ENCODE measurements at places on chromosomes 11 and 22.

- no peak for DNase-seq
Measured at GRCh38 chr11:16779436-16779835, 41.0 kb downstream of the C11orf58 start.

GRCh38 chr11:12331239-12331874 is 46.0 kb upstream of the PARVA start:
- peak; percentile 30 for DNase-seq

DNA sequence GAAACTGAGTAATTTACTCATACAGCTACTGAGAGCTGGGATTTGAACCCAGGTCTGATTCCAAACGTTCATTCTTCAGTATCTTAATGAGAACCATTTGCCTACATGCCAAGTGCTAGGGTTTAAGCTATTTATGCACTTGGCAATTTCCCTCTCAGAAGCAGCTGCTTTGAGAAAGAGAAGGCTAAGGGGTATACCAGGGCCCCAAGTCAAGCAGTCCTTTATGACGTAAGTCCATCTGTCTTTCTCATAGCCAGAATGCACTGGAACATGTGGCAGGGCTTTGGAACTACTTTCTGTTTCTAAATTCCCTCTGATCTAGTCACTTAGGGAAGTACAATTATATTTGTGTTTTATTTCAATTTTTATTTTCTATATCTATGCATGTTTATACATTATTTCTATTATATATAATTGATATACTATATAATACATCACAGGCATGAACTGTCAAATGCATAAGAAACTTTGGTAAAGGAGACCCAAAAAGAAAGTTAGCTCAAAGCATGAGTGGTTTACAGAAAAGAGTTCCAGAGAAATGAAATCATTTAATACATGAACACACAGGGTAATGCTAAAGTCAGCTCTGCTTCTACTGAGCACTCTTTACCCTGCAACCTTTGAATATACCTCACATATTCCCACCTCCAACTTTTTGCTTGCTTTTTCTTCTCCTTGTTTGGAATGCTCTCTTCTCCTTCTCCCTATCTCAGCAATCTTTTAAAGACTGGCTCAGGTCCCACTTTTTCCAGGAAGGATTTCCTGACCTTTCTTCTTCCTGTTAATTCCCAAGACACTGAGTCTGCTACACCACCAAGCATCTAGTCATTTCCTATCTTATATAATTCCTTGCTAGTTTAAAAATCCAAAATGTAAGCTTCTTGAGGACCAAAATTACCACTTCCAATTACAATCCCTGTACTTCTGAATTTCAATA is 80.5 kb upstream of the GDPD4 start:
- DNase-seq, result no peak

GRCh38 chr11:17798253-17798652 is 63.7 kb downstream of the KCNC1 start:
- no peak for DNase-seq

DNA sequence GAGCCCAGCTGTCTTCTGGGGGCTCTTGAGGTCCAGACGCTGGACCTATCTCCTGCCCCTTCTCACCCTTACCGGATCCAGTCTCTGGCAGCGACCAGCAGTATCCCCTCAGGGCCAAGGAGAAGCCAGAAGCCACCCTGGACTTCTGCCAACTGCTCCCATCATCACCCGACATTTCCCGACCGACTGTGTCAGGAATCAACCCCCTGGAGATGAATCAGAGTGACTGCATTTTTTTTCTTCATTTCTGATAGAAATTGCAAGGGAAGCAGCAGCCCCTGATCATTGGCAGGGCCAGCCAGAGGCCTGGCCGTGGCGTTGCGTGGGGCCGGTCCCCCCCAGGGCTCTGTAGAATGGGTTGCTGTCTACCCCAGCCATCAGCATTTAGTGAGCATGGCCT is 5.2 kb upstream of the LIF start:
- no peak for DNase-seq

- no peak for DNase-seq
Measured at GRCh38 chr11:7648264-7648663, 25.0 kb downstream of the CYB5R2 start.

DNA sequence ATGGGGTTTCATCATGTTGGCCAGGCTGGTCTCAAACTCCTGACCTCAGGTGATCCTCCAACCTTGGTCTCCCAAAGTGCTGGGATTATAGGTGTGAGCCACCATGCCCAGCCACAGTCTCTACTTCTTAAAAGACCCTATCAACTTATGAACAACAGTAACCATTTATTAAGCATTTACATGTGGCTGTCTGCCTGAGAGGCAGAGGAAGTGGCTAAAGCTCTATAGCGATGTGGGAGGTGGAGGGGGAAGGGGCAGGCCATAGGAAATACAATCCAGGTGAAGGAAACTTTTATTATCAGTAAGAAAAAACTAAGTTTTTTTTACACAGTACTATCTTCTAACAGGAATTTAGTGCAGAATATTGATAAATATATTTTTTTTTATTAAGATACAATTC is 87.8 kb upstream of the PHOX2A start:
- DNase-seq, result no peak

DNA sequence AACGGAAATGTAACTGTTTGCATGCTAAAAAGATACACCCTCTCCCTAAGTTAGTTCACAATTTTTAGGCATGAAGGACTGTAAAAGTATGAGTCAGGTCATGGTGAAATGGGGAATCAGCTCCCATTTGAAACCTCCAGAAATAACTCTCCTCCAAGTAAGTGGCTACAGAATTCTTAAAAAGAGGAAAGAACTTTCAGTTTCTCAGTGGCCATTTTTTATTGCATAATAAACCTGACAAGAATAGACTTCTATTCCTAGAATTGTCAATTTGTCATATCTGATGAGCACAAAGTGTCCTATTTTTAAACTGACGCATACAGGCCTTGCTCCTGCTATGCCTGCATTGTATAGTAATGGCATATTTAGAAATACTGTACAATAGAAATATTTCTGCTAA is 612.2 kb downstream of the CNTN5 start:
- no peak for DNase-seq

- DNase-seq, result no peak
Measured at GRCh38 chr11:26993965-26994457, at the start of gene FIBIN. Gene FIBIN, plus strand, starts transcription at chr11:26994112. Its CDS starts 415 bp downstream, at chr11:26994527.

DNA sequence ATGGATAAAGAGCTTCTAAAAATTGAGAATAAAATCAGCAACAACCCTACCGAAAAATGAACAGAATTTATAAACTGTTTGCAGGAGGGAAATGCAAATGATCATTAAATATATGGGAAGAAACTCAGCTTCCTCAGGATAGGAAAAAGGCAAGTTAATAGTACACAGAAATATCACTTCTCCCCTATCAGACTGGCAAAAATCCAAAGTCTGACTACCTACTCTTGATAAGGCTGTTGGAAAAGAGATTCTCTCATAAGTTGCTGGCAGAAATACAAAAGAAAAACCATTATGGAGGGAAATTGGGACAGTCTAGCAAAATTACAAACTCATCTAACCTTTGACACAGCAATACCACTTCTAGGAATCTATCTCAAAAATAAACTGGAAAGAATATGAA is 100.9 kb upstream of the LDLRAD3 start:
- no peak for DNase-seq

GRCh38 chr22:36234919-36235318 is 4.4 kb downstream of the APOL2 start:
- no peak for DNase-seq

DNA sequence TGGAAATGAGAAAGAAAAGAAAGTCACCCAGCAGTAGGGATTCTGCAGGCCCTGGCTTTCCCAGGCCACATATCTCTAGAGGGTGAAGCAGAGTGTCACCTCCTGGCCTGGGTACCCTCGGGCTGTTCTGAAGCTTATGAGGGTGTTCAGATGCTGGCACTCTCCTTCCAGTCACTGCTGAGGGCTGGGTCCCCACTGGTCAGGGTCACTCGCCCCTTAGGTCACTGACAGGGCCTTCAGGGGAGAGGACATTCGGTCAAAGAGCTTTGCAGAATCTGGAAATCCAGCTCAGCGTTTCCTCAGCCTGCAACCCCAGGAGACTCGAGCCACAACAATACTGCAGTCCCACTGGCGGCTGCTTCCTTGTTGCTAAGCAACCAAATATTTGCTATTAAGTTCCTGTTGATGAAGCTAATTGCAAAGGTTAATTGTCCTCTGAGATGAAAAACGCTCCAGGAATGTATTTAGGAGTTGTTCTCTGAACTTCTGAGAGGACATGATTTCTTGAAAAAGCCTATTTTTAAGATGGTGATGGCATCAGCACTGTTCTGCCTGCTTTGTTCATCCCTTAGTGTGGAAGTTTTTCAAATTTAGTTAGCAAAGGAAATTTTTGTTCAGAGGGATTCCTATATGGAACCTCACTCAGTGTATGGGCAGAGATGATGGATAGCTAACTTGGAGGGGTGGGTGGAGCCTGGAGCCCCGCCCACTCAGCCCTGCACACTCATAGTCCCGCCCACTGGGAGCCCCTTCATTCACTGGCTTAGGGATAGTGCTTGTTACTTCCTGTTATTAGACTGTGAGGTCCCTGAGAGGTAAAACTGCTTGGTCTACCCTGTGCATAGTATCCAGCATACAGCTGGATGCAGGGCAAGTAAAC is 109.2 kb downstream of the CSNK2A3 start:
- peak; percentile 1 for DNase-seq

DNA sequence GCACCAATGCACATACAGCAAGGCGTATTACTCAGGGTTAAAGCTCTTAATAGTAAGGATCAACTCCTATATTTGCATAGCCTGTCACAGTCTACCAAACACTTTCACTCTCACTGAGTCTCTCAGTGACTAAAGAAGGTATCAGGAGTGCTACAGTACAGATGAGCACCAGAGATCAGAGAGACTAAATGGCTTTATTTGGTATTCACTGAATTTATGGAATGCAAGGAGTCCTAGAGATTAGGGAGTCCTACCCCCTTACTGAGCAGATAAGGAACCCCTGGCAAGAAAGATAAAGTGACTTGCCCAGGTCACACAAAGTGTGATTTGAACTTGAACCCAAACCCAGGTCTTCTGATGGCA is 396.4 kb upstream of the CCDC90B start:
- DNase-seq, result no peak

GRCh38 chr22:38773363-38773946 is 17.7 kb upstream of the SUN2 start:
- no peak for DNase-seq

DNA sequence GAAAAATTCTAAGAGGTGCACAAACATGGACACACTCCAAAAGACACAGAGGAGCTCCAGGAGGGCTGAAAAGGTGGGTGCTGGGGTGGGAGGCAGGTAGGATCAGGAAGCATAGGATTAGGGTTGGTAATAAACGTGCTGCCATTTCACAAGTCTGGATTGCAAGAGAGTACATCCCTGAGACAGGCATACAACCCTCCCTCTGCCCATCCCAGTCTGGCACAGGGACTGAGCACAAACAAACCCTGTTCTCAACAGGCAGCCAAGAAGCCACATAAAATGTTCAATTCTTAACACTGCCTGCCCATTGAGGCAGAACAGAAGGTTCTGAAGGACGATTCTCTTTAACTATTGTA is 18.5 kb downstream of the SLC35F2 start:
- no peak for DNase-seq

DNA sequence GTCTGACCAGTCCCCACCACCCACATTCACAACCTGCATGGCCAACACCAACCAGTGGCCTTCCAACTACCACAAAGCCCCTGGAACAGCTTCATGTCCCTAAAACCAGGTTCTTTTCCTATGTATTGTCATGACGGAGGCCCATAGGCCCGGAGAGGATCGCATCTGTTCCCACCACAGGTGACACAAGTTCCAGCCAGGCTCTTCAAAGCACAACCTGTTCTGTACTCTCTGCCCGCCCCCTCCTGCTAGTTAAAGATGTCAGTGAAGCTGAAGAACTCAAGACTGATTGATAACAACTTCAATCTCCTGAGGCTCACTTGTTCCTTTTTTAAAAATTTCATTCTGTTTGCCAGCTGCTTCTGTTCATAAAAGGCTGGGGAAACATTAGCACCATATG is 121.1 kb upstream of the GUCY1A2 start:
- no peak for DNase-seq

DNA sequence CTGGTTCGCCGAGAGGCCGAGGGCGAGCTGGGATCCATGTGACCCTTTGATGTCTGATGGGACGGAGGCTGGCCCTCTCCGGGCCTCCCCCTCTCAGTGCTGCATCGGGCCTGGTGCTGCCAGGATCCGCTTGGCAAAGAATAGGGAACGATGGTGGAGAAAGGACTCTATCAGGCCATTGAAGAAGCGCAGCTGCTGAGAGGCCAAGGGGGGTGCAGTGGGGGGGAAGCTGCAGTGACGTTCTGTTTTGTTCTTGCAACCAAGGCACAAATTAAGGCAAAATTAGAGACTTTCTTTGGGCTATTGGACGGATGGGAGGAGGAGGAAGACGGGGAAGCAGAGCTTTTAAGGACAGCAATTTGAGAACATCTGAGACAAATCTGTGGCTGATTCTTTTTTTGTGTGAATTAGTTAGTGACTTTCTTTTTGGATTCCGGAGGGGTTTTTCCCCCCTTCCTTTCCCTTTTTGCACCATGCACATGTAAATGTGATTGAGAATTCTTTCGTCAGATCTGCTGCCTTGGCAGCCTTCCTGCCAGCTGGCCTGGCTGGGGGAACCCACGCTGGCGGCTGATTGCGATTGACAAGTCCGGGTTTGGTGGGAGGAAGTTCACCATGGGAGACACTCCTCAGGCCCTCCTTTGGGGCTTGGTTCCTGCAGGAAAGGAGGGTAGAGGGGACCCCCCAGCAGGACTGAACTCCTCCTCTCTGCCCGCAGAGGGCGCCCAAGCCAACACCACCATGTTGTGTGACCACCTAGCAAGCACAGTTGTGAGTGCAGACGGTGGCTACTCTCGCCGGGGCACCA is 214.6 kb downstream of the NTM start:
- no peak for DNase-seq

- no peak for DNase-seq
Measured at GRCh38 chr11:23856654-23857053, 640.2 kb upstream of the LUZP2 start.

GRCh38 chr11:134862587-134863195 is 450.6 kb upstream of the B3GAT1 start:
- DNase-seq, result no peak

GRCh38 chr11:128210148-128210940 is 377.0 kb downstream of the ETS1 start:
- no peak for DNase-seq

DNA sequence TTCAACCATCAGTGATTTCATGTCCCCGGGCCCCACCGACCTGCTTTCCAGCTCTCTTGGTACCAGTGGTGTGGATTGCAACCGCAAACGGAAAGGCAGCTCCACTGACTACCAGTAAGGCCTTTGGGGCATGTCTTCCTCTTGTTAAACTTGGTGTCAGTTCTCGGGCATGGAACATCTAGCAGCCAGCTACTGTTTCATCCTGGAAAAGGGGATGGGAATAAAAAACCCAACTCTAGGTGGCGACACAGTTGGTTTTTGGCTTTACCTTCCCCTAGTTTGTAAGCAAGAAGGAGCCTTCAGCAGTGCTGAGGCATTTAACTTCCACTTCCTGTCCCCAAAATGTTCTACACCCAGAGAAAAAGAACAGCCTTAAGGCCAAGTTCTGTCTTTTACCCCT is 76.7 kb downstream of the BMAL1 start:
- DNase-seq, result no peak

GRCh38 chr22:46437671-46438440 is 99.6 kb downstream of the CELSR1 start:
- no peak for DNase-seq

GRCh38 chr11:16881074-16881709 is 133.0 kb downstream of the PLEKHA7 start:
- no peak for DNase-seq

GRCh38 chr11:96472085-96472484 is 82.3 kb downstream of the JRKL start:
- DNase-seq, result no peak

GRCh38 chr22:48192920-48193319 is 1430.5 kb downstream of the TBC1D22A start:
- DNase-seq, result no peak

Data from activated CD8-positive, alpha-beta memory T cell treated with anti-CD3 and anti-CD28 coated beads for 1 hour (primary cell).